ENCODE measurements at places on chromosomes 7 and 10.

GRCh38 chr10:4016214-4016740 is 231.3 kb upstream of the KLF6 start:
- DNase-seq, result no peak

DNA sequence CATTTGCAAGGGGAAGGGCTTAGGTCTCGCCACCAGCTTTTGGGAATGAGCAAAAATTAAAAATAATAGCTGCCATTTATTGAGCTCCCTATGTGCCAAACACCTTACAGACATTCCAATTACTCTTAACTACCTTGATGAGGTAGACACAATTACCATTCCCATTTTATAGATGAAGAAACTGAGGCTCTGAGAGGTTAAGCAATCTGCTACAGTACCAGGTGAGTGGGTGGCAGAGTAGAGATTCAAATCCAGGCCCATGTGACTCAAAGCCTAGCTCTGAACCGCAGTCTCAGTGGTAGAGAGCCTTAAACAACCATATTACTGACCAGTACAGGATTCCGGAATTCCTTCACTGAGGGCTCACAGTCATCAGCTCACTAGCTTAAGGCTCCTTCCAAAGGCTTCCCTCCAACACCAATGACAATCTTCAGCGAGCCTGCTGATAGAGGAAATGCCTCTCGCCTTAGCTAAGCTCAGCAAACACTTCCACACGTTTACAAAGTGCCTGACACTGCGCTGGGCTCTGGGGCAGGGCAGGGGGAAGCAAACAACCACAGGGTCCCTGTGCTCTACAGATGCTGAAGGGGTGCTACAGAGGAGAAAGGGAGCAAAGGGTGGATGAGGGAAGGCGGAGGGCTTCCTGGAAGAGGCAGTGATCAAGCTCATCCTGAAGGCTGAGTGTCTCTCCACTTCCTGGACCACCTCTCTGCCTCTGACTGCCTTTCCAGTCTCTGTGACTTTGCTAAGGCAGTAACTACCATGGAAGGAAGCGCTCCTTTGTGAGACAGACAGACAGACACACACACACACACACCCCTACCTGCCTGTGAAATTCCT is 7.4 kb downstream of the LRRC20 start:
- no peak for DNase-seq

DNA sequence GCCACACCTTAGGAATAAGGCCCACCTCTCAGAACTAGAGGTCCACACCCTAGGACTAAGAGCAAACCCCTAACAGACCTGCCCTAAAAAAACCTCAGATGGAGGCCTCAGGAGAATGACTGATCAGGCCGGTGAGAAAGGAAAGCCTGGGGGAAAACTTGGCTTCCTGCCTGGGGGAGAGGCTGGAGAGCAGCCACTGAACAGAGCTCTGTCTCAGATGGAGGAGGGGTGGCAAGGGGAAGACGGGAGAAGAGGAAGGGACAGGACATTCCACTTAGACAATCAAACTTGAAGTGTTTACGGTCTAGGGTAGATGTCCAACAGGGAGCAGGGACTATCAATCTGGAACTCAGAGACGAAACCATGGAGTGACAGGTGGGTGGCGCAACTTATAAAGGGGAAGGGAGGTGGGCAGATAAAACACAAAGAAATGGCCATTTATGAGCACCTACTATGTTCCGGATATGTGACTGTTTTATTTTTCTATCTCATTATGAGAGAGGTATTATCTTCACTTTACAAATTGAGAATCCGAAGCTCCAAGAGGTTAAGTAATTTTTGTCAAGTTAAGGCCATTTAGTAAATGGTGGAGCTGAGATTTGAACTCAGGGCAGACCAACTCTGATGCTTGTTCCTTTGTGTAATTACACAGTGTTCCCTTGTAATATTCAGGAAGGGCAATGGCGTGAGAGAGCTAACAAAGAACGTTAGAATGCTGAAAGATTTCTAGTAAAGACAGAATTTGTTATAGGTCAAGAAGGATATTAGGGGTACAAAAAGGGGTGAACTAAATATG is 82.6 kb downstream of the DNMBP start:
- DNase-seq, result peak; percentile 67

DNA sequence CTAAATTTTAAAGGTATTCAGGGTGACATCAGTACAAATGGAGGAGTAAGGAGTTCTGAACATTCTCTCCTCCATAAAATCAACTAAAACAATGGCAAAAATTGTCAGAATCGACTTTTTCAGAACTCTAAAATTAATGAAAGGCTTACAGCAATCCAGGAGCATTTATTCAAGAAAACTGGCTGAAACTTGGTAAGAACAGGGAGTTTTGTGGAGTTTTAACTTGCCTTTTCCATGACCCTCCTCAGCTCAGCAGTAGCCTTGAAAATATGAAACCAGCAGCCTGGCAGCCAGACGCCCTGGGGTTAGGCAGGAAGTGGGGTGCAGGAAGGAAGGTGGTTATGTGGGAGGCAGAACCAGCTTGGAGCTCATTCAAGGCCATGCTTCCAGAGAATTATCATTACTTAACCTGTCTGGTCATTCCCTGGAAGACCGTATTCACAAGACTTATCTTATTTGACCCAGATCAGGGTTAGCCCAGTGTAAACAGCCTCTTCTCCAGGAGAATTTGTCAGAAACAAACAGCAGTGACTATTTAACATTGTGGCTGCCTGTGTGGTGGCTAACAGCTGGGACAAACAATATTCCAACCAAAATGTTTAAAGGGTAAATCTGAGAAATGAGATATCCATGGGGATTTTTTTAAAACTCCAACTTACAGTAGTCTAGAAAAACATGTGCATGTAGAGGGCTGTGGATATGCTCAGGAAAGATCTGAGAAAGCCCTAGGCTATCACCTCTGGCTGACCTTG is 75.7 kb upstream of the MACROH2A2 start:
- no peak for DNase-seq

DNA sequence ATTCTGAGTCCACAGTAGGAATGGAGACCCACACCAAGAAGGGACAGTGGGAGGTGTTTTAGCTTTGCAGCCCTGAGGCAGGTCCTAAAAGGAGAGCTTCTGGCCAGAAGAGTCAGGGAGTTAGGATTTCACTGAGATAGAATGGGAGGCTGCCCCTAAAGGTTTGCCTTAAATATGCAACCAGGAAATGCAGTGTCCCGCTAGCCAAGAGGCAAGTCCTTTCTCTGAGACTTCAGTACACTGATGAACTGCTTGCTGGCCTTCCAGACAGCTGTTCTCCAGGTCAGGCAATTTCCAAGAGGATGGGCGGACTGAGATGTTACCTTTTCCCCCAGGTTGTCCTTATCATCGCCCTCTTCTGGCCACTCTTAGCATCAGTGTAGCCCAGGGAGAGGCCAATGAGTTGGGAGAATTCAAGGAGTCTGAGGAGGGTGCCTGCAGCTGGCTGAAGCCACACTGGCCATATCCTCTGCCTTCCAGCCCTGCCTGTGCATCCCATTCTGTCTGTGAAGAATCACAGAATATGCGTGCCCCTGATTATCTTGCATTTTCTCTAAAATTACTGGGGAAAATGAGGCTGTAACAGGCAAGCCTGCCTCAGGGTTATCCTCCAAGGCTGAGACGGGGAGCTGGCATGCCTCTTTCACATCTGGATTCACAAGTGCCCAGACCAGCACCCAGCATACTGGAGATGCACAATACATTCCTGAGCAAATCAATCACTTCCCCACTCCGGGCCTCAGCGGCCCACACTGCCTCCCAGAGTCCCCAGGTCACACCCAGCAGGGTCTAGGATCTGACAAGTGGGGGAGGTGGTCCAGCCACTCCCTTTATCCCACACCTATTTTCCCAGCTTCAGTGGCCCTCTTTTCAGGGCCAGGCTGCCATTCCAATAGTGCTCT is 2.4 kb downstream of the TLL2 start:
- no peak for DNase-seq

- DNase-seq, result no peak
These were observed 35.4 kb downstream of the CCNY start for GRCh38 chr10:35371731-35372130.

DNA sequence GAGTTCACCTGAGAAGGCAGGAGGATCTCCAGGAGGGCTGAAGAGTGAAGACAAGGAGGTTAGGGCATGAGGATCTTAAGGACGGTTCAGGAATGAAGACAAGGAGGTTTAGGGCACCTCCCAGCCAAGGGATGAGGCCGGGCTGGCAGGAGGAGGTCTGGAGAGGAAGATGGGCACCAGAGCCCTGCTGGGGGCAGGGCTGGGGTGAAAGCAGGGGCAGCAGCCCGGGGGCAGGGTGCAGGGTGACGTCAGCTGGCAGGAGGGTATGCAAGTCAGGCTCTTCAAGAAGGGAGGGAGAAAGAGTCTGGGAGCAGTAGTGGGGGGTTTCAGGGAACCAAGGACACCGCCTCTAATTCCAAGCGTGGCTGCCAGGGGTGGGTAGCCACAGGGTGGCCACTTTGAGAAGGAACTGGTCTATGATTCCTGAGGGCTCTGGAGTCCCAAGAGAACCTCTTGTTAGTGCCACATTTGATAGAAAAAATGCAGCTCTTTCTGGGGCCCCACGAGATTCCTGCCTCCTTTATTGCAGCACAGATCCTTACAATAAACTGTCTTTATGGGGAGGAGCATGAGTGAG is 101.6 kb downstream of the C10orf90 start:
- DNase-seq, result no peak

DNA sequence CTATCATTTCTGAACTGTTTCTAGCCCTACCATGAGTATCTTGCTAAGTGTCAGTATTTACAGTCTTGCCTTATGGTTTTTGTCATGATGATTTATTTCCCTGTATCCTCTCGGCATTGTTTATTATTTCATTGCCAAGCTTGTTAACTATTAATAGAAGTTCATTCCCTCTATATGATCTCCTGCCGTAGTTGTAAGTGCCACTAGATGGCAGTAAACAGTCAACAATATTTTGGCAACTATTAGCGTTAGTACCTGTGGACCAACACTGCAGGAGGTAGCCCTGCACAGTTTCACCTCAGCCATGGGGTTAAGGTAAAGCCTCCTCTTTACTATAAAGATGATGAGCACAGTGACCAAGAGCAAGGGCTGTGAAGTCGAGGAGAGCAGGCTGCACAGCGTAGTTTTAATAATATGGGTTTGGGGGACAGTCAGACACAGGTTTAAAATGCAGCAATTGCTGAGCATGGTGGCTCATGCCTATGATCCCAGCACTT is 26.1 kb upstream of the CCNJ start:
- DNase-seq, result no peak

- no peak for DNase-seq
These were observed 41.4 kb downstream of the CSTF2T start for GRCh38 chr10:51658000-51658399.

GRCh38 chr7:154231732-154232131 is 179.5 kb downstream of the DPP6 start:
- DNase-seq, result no peak

DNA sequence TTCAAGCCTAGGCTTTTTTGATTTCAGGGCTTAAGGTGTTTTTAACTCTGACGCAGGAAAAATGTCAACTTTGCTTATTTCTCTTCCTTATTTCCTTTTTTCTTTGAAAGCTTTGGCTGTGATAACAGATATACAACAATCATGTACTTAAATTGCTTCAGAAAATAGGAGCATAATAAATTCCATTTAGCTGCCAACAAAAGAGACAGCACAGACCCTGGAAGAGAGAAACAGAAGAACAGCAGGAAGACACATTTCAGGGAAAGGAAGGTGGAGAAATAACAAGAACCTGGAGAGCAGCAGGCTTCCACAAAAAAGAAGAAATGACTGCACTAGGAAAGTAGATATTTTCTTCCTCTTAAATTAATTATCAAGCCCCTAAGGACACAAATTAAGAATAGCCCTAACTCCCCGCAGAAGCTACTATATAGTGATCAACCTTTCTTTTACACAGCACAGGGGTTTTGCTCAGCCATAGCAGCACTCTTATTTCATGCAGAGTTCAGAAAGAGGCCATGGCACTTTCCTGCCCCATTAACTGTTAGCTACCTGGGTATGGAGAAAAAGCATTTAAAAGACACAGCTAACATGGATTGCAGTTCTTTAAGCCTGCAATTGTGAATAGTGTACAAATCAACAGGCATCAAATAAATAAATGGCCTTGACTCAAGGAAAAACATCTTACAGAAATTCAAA is 61.5 kb downstream of the IQUB start:
- DNase-seq, result no peak

DNA sequence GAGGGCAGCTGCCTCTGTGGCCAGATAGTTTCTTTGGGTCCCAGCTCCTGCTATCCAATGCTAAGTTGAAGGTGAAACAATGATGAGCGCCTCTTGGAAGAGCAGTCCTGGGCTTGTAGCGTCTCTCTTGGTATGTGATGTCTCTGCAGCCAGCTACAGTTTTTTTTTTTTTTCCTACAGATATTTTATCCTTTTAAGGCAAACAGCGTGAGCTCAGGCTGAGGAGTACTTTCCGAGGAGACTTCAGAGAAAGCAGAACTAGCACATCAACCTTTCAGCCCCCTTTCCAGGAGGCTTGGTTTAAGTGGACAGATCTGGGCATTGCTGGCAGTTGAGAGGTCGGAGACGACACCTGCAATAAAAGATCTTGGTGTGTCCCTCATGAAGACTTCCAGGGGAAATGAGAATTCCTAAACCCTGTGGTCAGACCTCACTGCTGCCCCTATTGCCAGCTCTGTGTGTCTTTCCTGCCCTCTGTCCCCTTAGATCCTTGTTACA is 9.1 kb downstream of the PRKG1 start:
- DNase-seq, result no peak

- no peak for DNase-seq
These were observed 140.4 kb upstream of the MTPN start for GRCh38 chr7:136117539-136117938.

GRCh38 chr10:58318346-58318745 is 16.5 kb upstream of the UBE2D1 start:
- DNase-seq, result no peak

DNA sequence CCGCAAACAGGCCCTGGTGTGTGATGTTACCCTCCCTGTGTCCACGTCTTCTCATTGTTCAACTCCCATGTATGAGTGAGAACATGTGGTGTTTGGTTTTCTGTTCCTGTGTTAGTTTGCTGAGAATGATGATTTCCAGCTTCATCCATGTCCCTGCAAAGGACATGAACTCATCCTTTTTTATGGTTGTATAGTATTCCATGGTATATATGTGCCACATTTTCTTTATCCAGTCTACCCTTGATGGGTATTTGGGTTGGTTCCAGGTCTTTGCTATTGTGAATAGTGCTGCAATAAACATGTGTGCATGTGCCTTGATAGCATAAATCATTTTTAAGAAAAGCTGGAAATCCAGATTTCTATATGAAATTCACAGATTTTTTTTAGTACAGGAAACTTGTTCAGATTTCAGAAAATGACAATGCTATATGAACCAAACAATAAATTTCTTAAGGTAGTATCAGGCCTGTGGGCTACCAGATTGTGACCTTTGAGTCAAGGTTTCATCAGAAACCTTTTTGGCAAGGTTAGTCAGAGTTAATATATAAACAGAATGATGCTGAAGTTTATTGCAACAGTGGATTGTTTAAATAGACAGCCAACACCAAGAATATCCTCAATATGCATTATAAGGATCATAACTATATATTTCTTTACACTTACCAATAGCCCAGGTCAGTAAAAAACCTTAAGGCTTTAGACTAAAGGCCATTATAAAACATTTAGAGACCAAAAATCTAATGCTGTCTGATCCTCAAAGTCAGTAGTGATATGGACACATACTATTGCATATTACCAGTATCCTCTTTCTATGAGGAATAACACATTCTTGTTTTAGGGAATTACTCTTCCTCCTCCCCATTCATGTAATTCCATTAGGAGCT is 68.7 kb upstream of the PAPSS2 start:
- DNase-seq, result no peak

GRCh38 chr10:44937196-44938005 is 22.2 kb upstream of the RASSF4 start:
- peak; percentile 40 for DNase-seq
